ENCODE measurements at places on chromosomes 2 and 18.

- no peak for DNase-seq
Observed at GRCh38 chr2:225112362-225113126, 70.3 kb upstream of the DOCK10 start.

DNA sequence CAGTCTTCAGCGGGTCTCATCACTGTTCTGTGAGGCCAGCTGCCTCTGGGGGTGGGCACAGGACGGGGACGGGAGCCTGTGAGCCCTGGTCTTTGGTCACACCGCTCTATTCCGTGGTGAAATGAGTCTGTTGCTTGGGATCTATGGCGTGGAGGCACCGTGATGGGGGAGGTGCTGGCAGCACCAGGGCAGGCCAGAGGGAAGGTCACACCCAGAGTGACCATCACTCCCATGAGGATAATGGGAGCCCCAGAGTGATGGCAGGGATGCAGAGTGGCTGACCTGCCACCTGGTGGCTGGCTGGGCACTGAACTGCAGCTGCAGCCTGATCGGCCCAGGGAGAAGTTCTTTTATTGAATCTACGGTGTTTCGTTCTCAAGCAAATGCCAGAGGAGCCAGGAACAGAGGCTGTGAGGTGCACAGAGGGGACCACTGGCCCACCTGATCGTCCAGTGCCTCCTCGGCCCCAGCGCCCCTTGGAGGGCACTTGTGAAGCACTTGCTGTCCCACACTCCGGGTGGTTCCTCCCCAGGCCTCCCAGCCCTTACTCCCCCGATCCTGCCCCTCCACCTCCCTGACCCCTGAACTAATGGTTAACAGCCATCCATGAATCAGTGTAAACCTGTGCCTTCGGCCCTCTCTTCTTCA is 17.9 kb downstream of the KCNIP3 start:
- DNase-seq: peak; percentile 45

GRCh38 chr2:190470256-190470826 is 62.2 kb downstream of the MFSD6 start:
- DNase-seq: no peak

- peak; percentile 91 for DNase-seq
Observed at GRCh38 chr2:65662654-65663432, 230.4 kb upstream of the SPRED2 start.

DNA sequence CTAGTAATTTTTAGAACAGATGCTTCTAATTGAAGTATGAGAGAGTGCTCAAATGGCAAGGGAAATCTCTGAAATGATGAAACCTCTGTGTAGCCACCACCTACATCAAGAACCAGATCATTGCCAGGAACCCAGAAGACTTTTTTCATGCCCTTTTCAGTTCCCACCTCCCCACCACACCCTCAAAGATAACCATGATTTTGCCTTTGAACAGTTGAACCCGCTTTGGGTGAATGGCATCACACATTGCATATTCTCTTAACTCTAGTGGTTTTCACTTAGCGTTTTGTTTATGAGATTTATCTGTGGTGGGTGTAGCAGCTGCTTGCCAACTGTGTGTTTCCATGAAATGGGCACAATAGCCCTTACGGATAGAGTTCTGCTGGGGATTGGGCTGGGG is 142.9 kb upstream of the HDAC4 start:
- no peak for DNase-seq

- no peak for DNase-seq
Observed at GRCh38 chr18:24368749-24369148, 28.9 kb downstream of the OSBPL1A start.

DNA sequence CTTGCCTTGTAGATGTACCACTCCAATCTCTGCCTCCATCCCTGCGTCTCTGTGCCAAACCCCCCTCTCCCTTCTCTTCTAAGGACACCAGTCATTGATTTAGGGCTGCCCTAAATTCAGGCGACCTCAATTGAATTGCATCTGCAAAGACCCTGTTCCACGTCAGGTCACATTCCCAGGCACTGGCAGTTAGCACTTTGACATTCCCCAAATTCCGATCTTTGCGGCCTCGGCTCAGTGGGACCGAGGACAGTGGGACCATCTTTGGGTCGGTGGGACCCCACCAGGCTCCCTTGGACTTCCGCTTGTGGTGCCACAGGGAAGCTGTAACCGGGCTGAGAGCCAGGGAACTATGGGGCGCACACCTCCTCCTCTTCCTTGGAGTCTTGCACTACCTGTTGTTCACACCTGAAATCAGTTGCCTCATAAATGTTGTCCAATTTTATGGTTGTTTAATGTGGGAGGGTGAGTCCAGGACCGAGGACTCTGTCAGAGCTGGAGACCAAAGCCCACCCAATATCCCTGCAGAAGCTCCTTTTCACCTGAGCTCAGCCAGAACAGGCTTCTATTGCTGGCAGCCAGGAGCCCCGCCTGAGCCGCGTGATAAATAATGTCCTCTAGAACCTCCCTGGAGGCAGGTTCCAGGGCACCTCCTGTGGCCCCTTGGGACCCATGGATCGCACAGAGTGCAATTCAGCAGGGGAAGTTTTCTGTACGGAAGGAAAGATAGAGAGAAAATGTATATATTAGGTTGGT is 271.6 kb downstream of the EIPR1 start:
- no peak for DNase-seq

DNA sequence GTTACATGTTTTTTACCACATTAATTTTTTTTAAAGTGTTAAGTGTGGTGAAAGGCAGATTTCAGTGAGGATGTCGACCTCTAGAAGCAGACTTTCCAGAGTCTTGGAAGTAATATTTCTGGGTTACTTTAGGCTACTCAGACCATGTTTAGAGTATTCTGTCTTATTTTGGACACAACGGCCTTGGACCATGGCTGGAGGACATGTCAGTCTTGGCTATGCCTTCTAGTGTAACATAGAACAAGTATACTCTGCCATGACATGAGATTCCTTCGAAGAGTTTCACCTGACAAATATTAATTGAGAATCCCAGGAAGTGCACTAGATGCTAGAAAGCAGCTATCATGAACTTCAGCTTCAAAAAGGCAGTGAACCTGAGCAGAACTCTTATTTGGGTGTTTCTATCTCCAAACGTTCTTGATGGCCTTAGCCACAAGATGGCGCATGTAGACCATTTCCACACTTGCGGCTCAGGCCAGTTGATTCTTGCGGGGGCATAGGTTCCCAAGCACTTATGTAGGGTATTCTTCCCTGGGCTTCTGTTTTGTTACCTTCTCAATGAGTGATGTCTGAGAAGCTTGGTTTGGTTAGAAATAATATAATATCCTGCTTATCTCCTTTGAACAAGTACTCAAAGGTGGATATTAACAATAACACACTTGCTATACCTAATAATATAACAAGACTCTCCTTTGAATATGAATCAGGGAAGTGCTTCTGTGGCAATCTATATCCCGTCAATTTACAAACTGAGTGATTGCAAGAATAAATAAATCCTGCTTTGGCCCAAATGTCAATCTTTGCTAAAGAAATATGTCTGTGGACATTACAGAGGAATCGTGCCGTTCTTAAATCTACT is 62.0 kb downstream of the CACNB4 start:
- DNase-seq: peak; percentile 67

DNA sequence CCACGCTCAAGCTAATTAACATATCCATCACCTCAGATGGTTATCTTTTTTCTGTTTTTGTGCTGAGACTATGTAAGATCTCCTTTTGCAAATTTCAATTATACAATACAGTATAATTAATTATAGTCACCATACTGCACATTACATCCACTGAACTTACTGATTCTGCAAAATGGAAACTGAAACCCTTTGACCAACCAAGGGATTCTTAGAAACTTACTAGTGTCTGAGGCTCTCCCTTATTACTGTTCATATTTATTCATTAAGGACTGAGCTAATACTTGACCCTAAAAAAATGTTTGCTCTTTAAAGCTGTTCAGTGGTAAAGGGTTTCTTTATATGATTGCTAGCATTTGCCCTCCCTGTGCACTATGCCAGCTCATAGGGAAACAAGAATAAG is 50.7 kb downstream of the ADAM23 start:
- DNase-seq: no peak

GRCh38 chr2:242002944-242003343 is 133.4 kb downstream of the RTP5 start:
- no peak for DNase-seq

GRCh38 chr2:33298233-33298632 is 178.2 kb upstream of the RASGRP3 start:
- DNase-seq: peak; percentile 97

- no peak for DNase-seq
Observed at GRCh38 chr2:20629581-20630171, 21.2 kb downstream of the HS1BP3 start.

DNA sequence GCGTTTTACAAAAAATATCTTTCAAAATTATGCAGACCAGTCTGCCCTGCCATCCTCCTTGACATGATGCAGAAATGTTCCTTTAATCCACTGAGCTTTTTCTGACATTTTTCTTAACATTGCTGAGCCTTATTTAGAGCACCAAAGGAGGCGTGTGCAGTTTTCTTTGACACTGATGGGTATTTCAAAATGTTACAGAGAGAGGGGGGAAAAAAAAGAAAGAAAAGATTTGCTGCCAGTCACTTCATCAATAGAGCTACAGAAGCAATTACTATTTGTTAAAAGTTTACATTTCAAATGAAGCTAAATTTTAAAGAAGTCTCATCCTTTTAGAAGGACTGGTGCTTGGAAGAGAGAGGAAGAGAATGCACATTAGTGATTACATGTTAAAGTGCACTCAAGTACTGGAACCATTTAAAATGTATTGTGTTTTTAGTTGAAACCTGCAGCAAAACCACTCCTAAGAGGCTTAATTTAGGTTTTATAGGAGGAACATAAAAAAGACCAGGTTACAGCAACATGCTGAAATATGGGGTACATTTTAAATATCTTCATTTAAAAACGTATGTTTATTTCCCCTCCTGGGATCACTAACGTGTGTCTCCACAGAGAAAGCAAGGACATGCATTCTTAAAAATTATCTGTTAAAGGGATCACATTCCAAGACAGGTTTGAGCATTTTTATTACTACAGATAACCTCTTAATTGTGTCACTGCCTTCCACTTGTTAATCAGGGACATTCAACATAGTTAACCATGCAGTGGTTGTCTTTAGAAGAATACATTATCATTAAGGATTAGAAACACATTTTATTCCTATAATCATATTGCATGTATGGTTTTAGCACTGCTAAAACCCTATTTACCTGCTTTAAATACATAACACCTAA is 258.4 kb downstream of the MEIS1 start:
- no peak for DNase-seq

GRCh38 chr2:240946046-240946445 is 39.9 kb downstream of the CROCC2 start:
- no peak for DNase-seq

DNA sequence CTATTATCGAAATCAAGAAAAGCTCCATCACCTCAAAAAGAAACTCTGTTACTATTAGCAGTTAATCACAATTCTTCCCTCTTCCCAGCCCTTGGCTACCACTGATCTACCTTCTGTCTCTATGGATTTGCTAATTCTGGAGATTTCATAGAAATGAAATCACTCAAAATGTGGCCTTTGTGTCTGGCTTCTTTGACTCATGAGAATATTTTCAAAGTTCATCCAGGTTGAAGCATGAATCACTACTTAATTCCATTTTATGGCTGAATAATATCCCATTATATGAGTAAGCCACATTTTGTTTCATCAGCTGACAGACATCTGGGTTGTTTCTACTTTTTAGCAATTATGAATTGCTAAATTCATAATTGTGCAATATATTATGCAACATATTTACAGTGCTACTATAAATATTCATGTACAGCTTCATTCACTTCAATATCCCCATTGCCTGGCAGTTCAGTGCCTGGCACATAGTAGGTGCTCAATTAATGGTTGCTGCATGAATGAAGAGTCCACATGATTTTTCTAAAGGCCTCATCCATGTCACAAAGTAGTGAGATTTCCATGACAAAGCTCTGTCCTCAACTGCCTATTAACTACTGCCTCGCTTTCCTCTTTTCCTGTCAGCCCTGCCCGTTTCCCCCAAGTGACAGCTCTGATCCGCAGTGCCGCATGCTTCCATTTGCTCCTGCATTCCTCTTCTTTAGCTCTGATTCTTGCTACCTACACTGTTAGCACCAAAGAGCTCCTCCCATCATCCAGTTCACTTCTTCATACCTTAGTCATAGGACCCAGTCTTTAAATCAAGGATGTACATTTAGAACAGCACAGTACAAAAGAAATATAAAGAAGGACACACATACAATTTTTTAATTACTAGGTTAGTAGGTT is 32.8 kb downstream of the CCDC93 start:
- peak; percentile 97 for DNase-seq

DNA sequence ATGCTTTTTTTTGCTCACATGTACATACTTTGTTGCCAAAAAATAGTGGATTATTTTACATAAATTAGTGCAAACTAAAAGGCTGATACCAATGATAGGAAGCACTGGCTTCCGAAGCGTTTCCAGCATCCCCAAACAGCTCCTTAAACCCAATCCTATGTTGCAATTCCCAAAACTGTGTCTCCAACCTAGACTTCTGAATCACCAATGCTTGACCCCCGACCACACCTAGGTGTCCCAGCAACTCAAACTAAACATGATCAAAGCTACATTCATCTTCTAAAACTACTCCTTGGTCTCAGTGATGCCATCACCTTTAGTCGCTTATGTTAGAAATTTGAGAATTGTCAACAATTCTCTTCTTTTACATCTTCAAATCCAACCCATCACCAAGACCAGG is 13.4 kb downstream of the ATP8B1 start:
- DNase-seq: no peak

DNA sequence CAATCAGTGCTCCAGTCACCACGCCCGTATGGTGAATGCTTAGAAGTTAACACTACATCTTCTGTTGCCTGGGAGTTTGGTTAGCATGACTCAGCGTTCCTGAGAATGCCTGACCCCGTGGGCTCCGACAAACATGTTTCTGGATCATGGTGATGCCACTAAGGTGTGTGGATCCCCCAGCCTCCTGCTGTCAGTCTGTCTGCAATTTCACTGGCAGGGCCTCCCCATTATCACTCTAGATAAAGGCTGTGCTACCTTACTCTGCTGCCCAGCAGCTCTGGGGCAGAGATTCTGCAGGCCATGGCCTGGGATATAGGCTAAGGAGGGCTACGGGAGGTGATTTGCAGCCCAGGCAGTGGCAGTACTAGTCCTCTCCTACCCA is 66.0 kb downstream of the STPG4 start:
- DNase-seq: no peak

DNA sequence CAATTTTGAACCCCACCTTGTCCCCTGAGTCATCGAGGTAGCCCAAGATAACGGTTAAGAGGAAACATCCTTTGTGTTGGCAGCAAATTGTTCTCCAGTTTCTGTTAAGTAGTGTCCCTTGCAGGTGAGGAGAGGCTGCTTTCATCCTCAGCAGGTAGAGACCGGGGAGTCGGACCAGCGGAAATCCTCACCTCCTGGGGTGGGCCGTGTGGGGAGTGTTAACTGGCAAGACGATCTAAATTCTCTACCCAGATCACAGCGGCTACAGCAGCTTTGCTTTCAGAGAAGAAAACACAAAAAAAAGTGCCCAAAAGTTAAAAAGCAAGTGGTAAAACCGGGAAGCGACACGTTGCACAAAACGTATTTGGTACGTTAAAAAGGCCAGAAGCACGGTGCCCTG is 63.2 kb downstream of the ADI1 start:
- DNase-seq: no peak

GRCh38 chr2:46534589-46534988 is 55.2 kb downstream of the TMEM247 start:
- DNase-seq: no peak

- no peak for DNase-seq
Observed at GRCh38 chr2:224601923-224602322, 16.8 kb upstream of the CUL3 start.

- no peak for DNase-seq
Observed at GRCh38 chr2:85599468-85600234, 2.8 kb downstream of the TMEM150A start.

- no peak for DNase-seq
Observed at GRCh38 chr2:225768741-225769140, 369.2 kb downstream of the NYAP2 start.
